ENCODE measurements at places on chromosomes 2 and 18. TPM values are rescaled to one million over a fixed set of nuclear protein-coding genes. Genes with fewer than 3 reads are reported as not detected.

The STEAP3 gene
- total RNA-seq: 50.9 TPM

The STARD6 gene
- total RNA-seq: not detected

The WDR54 gene
- 16.9 TPM for total RNA-seq

The CD8B2 gene
- not detected for total RNA-seq

The YPEL5 gene
- 102 TPM for total RNA-seq

The CD8A gene
- total RNA-seq: not detected

The CCDC148 gene
- 9.1 TPM for total RNA-seq
